ENCODE measurements at places on chromosomes 6 and 20.

GRCh38 chr6:16277101-16277981 is 39.0 kb downstream of the GMPR start:
- peak; percentile 52 for DNase-seq

DNA sequence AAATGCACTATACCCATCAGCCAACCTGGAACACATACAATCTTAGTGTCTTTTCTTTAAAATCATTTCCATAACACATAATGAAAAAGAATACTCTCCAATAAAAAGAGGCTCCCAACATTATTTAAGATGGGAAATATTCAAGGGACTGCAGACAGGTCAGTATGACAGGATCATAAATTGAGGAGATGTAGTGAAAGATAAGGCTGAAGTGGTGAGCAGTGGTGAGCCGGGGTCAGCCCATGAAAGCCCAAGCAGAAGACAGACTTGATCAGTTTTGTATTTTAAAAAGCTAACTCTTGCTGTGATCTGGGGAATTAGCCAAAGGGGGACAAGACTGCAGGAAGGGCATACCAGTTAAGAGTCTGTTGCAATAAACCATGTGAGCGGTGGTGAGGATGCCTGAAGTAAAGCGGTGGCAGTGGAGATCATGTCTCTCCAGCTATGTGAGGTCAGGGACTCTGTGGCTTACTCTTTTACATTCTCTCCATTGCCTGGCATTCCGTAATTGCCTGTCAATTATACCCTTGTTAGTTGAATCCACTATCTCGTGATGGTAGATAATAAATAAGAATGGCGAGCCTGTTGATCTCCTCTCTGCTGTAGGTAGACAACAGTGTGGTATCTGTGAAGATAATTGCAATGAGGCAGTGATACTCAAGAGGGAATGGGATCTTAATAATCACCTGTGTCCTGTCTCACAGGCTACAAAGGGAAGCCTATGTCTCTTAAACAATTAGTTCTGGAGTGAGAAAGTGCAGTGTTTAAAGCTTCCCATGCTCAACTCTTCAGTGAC is 97.4 kb downstream of the FILIP1 start:
- DNase-seq: no peak

- DNase-seq: no peak
Measured at GRCh38 chr6:107717781-107718180, 106.3 kb downstream of the SCML4 start.

GRCh38 chr6:124742971-124743370 is 219.3 kb upstream of the RNF217 start:
- no peak for DNase-seq

DNA sequence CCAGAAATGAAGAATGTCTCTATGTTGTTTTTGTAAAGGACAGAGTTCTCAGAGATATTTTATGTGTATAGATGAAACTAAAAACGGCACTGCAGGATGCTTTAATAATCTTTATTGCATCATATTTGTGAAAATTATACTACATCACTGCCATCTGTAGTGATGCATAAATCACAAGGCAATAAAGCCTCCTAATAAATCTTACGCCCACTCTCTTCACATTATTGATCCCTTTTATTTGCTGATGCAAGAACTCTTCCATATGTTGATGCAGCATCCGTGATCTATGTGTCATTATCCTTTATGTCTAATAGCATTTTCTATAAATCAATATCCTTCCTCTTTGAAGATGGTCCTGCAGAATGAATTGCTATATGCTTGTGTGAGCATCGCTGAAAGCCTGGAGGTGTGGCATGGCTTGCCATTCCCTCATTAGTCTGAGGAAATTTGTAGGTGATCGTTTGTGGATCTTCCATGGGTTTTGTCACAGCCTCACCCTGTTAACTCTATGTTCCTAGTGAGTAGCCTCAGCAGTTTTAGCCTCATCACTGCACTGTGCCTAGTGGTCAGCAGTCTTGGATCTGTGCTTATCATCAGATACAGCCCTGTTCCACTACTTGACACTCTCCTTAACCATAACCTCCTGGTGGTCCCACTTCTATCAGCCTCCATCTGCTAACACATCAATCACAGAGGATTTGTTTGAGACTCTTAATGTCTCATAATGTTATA is 983.5 kb downstream of the EYS start:
- DNase-seq: no peak

GRCh38 chr20:36281785-36282380 is 24.3 kb upstream of the DLGAP4 start:
- no peak for DNase-seq

GRCh38 chr20:38893565-38894090 is 32.6 kb upstream of the FAM83D start:
- DNase-seq: no peak

All from AG09309 (cell line).